ENCODE measurements at places on chromosomes 6 and 20.
A peak's percentile ranks its signal among the peaks of the same experiment; 100 is the strongest.

DNA sequence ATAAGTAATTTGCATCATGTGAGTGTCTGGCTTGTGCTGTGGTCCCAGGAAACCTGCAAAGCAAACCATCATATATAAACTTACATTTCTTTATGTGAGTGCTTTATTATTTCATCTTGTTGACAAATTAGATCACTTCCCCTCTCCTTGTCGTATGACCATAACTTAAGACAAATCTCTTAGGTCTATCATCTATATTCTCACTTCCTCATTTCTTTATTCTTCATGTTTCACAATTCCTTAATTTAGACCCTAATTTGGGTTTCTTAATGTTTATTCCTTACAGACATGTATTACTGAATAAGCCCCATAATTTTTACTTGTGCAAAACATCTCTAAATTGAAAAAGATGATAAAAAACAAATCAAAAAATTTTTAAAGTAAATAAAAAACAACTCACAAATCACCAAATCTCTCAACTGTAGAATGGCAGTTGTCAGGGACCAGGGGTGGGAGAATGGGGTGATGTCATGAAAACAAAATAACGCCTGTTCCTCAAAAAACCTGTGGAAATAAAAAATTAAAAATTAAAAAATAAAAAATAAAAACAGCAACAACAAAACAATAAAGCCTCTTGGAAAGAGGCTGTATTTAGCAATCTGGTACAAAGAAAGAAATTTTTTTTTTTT, 49.5 kb upstream of the FBXO30 start:
- DNase-seq = no peak

DNA sequence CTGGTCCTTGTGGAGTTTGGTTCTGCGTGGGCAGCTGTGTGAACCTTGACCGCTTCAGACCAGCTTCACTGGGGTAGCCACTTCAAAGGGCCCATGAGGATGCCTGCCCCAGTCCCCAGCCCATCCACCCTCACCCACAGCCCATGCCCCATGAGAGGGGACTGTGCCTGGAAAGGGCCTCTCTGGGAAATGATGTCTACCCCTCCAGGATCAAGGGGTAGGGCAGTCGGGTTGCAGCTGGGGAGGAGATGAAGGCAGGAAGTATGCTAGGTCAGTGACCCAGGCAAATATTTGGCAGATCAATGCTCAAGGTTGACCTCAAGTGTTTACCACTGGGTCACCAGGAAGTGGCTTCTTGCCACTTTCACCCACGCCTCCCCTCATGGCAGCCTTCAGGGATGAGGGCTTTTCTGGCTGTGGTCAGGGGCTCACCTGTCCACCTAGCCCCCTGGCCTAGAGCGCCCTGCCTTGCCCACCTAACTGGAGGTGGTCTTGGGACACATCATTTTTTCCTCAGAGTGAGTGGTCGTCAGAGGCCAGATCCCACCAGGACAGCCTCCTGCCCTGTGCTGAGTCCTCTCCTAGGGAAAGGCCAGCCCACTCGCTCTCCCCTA, 109.5 kb downstream of the SNX5 start:
- no peak for DNase-seq

DNA sequence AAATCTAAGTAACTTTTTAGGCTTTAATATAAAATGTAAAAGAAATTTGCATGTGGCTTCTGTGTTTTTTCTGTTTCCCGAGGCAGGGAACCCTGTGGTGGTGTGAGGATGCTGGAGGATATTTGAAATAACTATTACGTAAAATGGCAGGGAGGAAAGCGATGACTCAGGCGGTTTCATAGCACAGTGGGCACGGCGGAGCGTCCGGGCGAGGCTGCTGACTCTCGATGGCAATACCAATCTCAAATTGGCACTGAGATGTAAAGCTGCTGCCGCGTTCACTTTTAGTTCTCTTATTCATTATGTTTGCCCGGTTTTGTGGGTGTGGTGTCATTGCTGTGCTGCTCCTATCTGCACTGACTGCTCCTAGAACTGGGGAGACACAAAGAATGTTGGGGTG, 254.3 kb downstream of the THBS2 start:
- no peak for DNase-seq

DNA sequence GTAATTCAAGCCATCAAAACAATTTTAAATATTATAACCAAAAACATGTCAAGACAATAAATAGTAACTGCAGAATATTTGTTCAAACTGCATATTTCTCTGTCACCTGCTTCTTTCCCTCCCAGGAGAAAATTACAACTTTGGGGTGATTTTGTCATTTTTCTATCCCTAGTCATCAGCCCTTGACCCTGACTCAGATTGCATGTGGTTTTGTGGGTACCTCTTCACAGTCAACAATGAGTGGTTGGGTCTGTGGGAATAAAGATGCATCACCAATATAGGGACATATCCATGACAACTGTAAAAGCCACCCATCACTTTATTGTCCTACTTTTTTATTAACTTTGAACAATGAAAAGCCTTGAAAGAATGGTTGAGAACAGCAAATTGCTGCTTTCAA, 7.3 kb downstream of the COL10A1 start:
- DNase-seq = no peak

- DNase-seq = no peak
Measured at GRCh38 chr6:157108923-157109322, 214.4 kb downstream of the TMEM242 start.

DNA sequence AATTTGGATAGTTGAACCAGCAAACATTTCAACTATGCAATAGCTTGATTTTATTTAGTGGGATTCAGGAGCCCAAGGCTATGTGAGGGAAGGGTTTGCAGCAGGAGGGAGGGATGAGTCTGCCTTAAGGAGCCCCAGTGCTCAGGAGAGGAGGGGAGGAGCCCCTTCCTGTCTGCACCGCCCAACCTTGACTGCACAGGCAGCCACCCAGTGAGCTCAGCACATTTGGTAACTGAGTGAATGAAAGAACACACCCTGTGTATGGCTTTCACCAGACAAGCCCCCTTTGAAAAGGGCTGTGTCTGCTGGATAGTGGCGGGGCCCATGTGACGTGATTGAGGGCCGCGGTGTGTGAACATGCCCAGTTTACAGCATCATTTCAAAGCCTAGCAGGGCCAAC, 17.0 kb downstream of the DACT2 start:
- no peak for DNase-seq

GRCh38 chr6:35454391-35455110, 2.4 kb downstream of the FANCE start:
- no peak for DNase-seq

DNA sequence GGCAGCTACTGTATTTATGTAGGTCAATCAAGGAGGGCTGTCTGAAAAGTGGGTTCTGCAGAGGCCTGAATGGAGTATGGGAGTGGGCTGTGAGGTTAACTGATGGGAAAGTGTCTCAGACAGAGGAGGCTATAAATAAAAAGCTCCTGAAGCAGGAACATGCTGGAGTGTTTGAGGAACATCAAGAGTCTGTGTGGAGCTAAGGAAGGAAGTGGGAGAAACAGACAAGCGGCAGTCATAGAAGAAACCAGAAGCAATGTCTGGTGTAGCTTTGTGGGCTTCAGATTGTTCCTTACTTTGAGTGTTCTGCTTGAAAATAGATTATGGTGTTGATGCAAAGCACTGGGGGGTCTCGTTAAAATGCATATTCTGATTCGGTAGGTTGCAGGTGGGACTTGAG, 101.5 kb upstream of the OGFRL1 start:
- DNase-seq = no peak

- DNase-seq = no peak
Measured at GRCh38 chr6:143139239-143139784, 78.6 kb downstream of the AIG1 start.

DNA sequence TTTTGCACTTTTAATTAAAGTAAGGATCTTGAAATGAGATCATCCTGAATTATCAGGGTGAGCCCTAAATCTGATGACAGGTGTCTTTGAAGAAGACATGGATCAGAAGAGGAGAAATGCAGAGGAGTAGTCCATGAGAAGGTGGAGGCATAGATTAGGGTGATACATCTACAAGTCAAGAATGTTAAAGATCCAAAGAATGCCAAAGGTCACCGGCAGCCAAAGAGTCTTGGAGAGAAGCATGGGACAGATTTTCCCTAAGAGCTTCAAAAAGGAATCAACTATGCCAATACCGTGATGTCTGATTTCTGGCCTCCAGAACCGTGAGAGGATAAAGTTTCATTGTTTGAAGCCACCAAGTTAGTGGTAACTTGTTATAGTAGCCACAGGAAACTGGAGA, 59.0 kb upstream of the THEMIS start:
- DNase-seq = no peak

- no peak for DNase-seq
Measured at GRCh38 chr6:88823998-88824397, 139.4 kb downstream of the RNGTT start.

- DNase-seq = peak; percentile 40
Measured at GRCh38 chr6:6663421-6664135, 75.1 kb downstream of the LY86 start.

DNA sequence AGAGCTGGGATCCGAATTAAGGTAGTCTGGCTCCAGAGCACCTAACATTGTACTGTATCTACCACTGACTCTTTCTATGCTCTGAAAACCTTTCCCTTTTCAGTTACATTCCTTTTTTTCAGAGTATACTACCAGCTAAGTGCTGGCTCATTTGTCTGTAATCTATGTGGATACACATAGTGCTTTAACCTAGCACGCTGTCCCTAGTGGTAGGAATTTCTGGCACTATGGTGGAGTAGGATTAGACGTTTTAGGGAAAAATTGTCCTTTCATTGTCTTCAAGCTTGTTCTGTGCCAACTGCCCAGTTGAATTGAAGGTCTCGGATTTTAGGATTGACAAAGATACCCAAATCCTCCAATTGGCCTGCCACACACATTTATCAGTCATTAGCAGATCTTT, 259.1 kb upstream of the FERMT1 start:
- DNase-seq = no peak

DNA sequence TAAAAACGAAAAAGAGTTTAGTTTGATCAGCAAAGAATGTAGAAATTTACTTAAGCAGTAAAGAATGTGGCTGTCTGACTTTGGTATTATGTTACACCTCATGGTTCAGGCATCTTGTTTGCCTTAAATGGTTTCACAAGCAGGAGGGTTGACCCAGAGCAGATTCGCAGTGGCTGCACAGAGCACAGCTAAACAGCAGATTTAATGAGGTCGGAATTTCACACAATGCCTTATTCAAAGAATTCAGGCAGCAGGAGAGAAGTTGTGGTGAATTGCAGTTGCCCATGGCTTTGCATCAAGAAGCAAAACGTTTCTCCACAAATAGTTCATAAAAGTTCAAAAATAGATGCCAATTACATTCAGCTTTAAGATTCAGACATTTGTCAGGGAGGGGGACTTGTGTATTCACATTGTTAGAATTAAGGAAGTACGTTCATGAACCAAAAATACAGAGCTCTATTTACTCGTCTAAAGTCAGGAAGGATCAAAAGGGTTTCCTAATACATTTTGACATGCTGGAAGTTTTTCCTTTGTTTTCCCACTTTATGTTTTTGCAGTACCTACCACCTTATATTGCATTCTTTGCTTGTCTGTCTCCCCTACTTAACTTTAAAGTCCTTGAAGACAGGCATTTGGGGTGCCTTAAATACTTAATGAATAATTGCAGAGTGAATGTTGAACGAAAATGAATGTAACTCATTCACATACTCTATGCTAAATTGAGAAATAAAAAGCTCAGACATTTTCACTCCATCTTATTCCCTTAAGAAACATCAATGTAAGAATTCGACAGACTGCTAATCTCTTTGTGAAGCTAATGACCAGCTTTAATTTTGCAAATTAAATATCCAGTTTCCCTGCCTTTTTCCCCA, 1163.6 kb upstream of the CITED2 start:
- no peak for DNase-seq

GRCh38 chr20:35085477-35086225, 7.0 kb downstream of the TRPC4AP start:
- DNase-seq = no peak

DNA sequence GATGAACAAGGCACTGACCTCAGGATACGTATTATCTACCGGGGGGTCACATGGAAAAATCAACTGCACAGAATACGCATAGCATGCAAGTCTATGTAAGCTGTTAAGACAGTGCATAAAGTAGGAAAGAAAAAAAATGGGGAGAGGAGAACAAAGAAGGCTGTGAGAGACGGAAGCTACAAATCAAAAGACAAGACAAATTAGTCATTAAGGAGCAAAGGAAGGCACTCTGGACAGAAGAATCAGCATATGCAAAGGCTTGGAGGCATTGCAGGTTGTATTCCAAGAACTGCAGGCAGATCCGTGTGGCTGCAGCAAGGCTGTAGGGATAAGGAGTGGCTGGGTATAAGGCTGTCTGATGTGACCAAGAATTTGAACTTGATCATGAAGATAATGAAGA, 89.0 kb downstream of the NRSN1 start:
- no peak for DNase-seq

- no peak for DNase-seq
Measured at GRCh38 chr20:62439218-62439617, 11.9 kb upstream of the RBBP8NL start.

DNA sequence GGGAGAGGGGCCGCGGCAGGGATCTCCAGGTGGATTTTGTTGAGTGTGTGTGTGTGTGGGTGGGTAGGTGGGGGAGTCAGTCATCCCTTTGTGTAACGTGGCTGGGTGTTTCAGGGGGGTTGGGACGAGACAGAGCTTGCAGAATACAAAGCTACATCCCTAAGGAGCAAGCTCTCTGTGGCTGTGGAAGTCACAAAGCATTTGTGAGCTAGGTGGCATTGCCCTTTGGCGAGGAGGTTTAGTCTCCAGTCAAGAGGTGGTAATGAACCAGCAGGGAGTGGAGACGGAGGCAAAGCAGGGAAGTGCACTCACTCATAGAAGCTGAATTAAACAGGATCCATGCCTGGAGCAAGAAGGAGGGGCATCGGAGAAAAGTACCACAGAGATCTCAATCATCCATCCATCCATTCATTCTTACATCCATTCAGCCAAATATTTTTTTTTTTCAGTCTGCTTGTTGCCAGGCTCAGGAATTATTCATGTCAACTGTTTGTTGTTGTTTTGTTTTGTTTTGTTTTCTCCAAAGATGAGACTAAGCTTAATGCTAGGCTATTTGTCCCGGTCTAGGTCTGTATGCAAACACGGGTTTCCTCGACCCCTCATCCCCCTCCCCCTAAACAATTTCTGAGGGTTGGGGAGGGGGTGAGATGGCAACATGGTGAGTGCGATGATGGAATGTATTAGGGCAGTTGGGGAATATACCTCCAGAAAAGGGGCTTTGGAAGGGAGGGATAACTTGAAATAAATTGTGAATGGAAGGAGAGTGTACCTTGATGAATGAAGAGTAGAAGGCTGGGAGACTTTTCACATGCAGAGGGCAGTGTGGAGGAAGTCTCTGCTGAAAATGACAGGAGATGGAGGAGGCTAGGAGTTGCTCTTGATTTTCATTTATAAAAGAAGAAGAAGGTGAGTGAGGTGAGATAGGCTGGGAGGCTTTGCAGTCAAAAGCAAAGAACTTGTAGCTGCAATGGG, 1.0 kb downstream of the HCRTR2 start:
- no peak for DNase-seq

- no peak for DNase-seq
Measured at GRCh38 chr20:64065974-64066343, 3.0 kb downstream of the TCEA2 start.

DNA sequence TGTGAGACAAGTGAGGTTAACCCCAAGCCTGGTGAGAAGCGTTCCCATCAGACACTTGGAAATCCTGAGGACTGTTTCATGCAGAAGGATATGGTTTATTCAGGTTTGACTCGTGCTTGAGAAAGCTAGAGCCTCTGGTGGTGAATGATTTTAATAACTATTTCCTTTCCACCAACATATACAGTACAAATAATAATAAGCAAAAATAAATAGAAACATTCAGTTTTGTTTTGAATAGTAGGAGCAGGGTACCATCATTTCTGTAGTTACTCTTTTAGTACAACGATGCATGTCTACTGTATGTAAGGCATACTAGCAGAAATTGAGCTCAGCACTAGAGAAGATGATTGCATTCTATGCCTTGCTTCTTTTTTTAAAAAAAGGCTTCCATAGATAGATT, 33.5 kb downstream of the PLG start:
- no peak for DNase-seq

GRCh38 chr6:43747784-43748183, 22.2 kb upstream of the VEGFA start:
- no peak for DNase-seq

All from vagina (tissue), 2 donors.